ENCODE measurements at places on chromosomes 6 and 20. TPM values are rescaled to one million over a fixed set of nuclear protein-coding genes. Genes with fewer than 3 reads are reported as not detected.

PLG gene
- total RNA-seq, result not detected

SLC17A2 gene
- total RNA-seq, result not detected

MEI4 gene
- under 0.01 TPM for total RNA-seq

C2 gene
- 0.19 TPM for total RNA-seq

HSD17B8 gene
- 4.7 TPM for total RNA-seq

FAM83D gene
- 28.2 TPM for total RNA-seq

TMEM217 gene
- 8.6 TPM for total RNA-seq

TRAPPC3L gene
- total RNA-seq, result 0.09 TPM

CCDC28A gene
- total RNA-seq, result 13.7 TPM

CD83 gene
- total RNA-seq, result 0.63 TPM

PNPLA1 gene
- total RNA-seq, result not detected

EYA4 gene
- total RNA-seq, result under 0.01 TPM

PPP1R10 gene
- total RNA-seq, result 9.6 TPM

SASH1 gene
- 79.2 TPM for total RNA-seq

KIF25 gene
- total RNA-seq, result not detected

Measured in endothelial cell of coronary artery (primary cell).